ENCODE measurements at places on chromosomes 7 and 10.
A peak's percentile ranks its signal among the peaks of the same experiment; 100 is the strongest.

DNA sequence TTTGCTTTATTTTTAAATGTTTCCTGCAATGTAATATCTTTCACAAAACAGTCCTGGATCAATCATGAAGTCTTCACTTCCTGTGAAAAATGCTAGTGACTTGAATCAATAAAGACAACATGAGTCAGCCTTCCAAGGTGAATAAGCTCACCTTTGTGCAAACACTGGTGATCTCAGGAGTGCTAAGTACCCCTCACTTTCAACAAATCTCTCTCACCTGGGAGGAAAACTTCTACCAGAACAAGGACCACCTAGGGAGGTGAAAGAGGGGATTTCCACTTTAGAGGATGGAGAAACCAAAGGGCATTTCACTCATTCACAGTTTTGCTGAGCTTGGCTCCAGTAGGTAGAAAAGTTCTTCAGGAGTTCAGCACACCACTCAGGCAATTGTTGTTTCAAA lies 64.8 kb downstream of the CALD1 start:
- DNase-seq: no peak

DNA sequence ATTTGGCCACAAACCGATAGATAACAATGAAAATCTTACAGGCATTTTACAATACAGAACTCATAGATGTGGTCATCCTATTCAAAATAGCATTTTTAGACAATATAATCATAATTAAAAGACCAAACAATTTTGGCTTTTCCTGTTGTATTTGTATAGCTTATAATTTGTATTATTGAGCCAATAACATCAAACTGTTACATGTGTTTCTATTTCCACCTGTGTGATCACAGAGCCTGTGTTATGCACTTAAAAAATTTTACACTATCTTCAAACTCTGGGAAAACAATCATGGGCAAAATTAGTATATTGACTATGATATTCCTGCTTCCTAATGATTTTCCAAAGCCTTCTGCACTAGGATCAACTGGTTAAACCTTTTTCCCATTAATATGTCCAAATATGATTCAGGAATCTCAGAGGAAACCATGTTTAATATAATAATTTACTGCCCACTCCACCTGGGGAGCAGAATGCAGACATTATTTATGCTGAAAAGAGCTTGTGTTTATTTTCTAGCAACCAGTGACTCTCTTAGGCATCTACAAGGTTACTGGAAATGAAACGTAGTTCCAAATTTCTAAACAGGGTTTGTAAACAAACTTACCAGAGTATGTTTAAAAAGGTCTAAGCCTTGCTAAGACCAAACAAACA lies 1.7 kb downstream of the RHOBTB1 start:
- DNase-seq: no peak

DNA sequence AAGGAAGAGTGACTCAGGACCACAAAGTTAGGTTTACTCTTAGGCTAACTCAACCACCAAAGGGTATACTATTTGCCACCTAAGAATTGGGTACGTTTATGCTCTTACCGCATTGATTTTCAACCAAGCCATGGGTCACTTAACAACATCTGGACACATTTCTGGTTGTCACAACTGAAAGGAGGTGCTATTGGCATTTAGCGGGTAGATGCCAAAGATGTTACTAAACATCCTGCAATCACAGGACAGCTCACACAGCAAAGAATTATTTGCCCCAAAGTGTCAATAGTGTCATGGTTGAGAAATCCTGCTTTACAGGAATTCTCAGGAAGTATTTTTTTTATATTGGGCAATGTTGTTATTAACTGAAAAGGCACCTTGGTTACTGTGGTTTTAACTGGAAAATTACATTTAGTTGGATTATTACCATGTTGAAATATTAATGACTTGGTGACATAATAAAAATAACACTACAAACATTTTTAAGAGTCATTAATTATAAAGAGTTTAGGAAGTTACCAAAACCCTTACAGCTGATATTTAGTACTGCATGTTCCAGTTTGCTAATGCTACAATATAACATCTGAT lies 185.0 kb upstream of the TMEM196 start:
- no peak for DNase-seq

DNA sequence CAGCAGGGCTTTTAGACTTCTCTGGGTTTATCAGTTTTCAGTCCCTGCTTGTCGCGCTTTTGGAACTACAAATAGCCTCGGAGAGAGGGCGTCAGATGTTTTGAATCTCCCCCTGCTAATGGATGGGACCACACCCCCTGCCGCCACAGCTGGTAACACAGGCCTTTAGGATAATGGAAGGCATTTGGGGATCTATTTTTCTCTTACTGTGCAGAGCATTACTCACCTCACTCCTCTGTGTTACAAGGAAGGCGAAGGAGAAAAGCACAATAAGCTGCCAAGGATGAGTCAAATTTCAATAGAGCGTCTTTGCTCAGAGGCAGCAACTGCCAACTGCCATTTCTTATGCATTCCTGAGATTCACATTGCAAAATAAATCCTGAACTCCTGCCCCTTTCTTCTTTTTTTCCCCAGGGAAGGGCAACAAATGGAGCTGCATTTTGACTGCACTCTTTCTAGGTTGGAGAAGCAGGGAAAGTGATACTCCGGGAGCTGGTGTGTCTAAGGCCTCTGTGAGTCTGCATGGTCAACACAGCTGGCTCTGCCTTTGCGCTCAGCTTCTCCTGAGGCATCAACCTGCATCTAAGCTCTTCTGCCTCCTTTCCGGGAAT lies 31.5 kb upstream of the SMNDC1 start:
- no peak for DNase-seq

GRCh38 chr7:90705391-90706071 lies 109.4 kb downstream of the CDK14 start:
- DNase-seq: no peak

- DNase-seq: no peak
Observed at GRCh38 chr7:77269360-77270093, 69.9 kb upstream of the FGL2 start.

DNA sequence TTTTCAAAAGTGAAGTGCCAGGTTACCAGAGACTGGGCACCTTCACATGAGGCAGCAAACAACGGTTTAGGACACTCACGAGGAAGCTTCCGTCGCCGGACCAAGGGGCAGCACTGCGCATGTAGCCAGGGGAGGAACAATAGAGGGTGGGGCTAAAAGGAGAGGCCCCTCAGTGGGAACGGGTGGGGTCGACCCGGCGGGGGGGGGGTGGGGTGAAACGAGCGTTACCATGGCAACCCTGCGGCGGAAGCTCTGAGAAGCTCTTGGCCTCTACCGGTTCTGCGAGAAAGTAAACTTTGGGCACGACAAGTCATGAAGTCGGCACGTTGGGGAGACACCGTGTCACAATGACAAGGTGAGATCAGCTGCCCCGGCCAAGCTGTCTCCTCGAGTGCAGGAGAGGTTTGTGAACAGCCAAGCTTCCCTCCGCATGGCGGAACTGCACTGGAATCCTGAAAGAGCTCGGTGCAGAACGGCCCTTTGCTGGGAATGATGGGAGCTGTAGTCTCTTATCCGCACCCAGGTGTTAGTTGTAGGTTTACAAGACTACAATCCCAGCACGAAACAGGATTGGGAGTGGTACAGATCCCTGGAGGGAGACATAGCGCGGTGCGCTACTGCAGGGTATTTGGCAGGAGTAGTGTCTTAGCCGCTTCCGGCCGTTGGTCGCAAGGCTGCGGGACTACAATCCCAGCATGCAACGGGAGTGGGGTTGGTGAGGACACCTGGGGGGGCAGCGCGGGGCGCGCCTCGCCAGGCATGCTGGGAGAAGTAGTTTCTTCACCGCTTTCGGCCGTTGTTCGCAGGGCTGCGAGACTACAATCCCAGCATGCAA lies 72.8 kb upstream of the ZNF722 start:
- DNase-seq: peak; percentile 91

DNA sequence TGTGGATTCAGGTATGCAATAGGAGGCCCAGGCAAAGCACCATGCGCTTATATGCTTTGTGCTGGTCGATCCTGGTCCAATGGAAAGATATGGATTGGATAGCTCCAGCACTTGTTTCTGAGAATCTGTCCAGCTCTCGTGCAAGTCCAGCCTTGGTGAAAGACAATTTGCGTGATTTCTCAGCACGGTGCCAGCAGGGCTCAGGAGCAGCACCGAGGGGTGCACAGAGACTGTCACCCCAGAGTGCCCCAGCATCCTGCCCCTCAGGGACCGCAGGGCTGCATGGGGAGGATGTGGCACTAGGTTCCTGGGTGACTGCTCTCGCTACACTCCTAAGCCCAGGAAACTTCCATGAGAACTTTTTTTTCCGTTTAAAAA lies 225.2 kb downstream of the WDR37 start:
- no peak for DNase-seq

- no peak for DNase-seq
Observed at GRCh38 chr7:134991469-134992339, 5.4 kb downstream of the AGBL3 start.

GRCh38 chr7:113125728-113126127 lies 7.4 kb upstream of the SMIM30 start:
- DNase-seq: no peak

- DNase-seq: no peak
Observed at GRCh38 chr10:33055625-33056024, 97.6 kb upstream of the ITGB1 start.

DNA sequence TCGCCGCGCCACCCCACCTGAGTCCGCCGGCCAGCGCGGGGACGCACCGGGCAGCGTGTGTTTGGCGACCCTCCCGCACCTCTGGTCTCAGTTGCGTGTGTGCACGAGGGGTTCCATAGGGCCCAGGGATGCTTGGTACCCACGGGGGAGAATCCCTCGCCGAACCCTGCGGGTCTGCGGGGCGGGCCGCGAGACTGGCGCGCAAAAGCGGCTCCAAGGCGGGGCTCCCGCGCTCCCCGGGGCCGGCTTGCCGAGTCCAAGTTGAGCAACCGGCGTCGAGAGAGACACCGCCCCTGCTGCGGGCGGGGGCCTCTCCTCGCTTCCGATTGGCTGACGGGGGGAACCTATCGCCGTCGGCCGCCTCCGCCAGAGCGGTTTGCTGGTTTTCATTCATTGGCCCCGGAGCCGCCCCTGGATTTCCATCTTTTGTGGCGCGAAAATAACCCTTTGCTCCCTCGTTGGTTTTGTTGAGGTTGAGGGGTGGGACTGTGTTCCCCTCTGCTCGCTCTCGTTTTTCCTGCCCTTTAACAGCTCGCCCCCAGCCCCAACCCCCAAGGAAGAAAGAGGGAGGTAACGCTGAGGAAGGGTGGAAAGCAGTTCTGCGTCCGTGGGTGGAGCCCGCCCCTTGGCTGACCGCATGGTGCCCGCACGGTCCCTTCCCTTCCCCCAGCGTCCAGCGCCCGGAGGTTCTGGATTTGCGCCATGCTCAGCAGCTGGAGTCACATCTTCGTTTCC lies 4.0 kb upstream of the IGF2BP3 start:
- no peak for DNase-seq

DNA sequence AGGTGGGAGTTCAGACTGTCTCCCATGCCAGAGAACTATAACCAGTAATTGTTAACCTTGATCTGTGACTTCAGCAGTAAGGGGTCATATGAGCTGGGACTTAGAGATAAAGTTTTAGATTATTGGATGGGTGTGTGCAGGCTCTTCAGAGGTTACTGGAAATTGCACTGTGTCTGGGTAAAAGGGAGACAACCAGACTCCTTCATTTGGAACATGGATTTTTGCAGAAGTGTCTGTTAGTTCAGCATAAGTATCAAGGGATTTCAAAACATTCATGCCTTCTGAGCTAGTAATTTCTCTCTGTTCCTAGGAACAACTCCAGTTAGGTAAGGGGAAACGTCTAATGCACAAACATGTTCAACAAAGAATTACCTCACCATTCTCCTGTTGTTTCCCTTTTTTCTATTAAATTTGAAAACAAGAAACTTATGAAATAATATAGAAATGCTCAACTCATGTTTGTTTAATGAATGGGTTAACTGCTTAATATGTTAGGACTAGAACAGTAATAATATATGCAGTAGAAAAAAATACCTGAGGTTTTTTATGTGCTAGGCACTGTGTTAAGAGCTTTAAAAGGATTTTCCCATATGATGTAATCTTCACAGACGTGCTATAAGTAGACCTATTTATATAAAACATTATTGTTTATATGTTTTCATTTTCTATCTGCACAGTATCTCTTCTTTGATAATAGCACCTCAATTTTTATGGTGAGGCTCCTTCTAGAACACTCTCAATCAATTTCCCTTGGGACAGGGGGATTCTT lies 233.0 kb downstream of the CACNA2D1 start:
- no peak for DNase-seq

DNA sequence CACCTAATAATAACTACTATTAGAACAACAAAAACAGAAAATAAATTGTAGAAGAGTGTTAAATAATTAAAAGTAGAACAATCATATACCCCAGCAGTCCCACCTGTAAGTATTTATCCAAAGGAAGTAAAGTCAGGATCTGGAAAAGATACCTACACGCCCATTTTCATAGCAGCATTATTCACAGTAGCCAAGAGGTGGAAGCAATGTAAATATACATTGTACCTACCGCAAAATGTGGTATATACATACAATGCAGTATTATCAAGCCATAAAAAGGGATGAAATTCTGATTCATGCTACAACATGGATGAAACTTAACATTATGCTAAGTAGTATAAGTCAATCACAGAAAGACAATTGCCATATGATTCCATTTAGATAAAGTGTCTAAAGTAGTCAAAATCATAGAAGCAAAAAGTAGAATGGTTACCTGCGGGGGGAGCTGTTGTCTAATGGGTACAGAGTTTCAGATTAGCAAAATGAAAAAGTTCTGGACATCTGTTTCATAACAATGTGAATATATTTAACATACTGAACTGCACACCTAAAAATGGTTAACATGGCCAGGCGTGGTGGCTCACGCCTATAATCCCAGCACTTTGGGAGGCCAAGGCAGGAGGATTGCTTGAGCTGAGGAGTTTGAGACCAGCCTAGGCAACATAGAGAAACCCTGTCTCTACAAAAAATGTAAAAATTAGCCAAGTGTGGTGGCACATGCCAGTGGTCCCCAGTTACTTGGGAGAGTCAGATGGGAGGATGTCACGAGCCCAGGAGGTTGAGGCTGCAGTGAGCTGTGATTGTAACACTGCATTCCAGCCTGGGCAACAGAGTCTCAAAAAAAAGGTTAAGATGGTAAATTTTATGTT lies 6.0 kb upstream of the TMED4 start:
- peak; percentile 16 for DNase-seq

- DNase-seq: no peak
Observed at GRCh38 chr7:134343796-134344195, 27.1 kb upstream of the SLC35B4 start.

DNA sequence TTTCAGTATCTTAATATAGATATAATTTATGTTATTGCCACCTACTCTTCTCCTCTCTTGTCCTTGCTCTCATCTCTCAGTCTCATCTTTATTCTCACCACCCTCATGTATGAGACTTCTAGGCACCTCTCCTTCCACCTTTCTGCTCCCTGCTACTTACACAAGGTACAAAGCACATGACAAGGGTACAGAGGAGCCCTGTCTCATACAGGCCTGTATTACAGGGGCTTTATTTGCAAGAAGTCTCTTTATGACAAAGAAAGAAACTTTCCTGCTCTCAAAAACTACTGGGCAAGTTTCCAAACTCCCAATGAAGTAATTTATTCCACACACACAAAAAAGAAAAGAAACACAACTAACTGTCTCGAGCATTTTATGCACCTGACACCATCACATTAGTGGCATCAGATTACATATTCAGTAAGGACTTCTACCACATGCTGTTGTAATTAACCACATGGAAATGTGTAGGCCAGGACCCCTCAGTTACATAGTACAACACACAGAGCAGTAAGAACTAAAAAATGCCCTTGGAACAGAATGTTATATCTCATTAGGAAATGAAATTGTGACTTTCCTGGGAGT lies 253.1 kb downstream of the FZD1 start:
- no peak for DNase-seq

GRCh38 chr7:152521420-152522337 lies 85.9 kb upstream of the KMT2C start:
- no peak for DNase-seq

All from activated naive CD4-positive, alpha-beta T cell (primary cell).